ENCODE measurements at places on chromosomes 13 and 19.

GRCh38 chr13:73962284-73962683 lies 171.9 kb downstream of the KLF12 start:
- DNase-seq = no peak

DNA sequence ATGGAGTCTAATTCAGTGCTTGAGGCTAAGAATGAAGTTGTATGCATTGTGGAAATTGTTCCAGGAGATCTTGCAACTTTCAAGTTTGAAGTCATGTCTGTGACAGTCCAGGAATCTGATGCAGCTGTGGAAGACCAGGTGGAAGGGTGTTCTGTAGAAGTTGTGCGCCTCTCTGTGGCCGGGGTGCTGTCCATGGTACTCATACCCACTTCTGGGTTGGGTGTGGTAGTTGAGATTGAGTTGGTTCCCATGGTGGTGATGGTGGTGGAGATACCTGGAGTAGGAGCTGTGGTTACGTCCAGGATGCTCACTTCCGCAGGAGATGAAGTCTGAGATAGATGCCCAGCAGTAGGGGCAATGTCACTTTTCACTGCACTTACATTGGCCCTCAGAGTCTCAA lies 44.3 kb downstream of the MUC16 start:
- DNase-seq = no peak

- DNase-seq = peak; percentile 53
These were observed 486 bp downstream of the ZNF808 start for GRCh38 chr19:52527956-52528351.

- DNase-seq = peak; percentile 97
These were observed 11.8 kb downstream of the LRRC4B start for GRCh38 chr19:50556282-50557008.

GRCh38 chr19:2446381-2446780 lies 10.4 kb downstream of the LMNB2 start:
- no peak for DNase-seq

DNA sequence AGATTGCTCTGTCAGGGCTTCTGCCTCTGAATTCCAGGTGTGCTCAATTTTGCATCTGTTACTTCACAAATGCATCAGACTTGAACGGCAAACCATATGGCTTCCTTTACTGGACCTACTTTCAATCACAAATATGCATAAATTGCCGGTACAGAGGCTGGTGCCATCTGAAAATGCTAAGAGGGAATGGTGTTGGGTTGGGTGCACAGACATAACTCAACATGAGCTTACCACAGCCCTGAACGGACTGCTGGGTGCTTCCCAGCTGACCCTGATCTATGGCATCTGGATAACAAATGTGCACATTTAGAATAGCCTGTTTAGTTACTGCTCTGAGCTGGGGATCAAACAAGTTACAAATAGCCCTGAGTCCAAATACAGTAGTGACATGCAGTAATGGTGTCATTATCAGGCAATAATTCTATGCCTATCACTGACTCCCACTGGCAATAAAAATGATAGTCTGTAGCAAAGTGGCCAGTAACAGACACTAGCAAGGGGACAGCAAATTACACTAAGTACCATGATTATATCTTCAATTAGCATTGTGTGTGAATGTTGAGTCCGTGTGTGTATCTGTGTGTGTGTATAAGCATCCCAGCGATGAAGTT lies 927.3 kb downstream of the DIAPH3 start:
- no peak for DNase-seq

- DNase-seq = no peak
These were observed 266.7 kb downstream of the FOXO1 start for GRCh38 chr13:40399756-40400155.

DNA sequence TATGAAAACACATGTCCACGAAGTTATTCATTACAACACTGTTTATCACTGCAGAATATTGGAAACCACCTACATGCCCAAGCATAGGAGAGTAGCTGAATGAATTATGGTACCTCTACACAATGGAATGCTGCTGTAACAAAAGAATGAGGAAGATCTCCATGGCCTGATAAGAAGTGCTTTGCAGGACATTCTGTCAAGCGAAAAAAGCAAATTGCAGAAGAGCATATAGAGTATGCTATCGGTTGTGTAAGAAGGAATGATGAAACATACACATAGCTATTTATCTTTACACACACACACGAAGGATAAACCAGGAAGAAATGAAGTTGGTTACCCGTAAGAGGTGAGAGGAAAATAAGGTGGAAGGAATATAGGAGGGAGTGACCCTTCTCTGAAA lies 37.5 kb upstream of the CEACAM20 start:
- no peak for DNase-seq

DNA sequence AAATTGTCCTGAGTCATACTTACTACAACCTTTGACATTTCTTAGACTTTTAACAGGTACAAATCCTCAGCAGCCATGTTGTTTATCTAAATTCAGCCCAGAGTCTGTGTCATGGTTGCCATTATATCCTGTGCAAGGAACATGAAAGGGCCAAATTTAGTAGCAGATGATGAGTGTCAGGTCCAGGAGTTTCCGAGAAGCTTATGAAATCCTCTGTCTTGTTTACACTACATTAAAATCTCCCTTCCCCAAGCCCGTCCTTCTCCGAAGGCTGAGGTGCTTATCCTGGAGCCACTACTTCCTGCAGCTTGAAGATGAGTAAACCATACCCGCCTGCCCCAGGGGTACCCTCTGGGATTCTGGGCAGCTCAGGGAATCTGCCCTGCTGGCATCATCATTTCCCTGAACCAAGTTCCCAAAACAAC lies 102.6 kb upstream of the SERP2 start:
- no peak for DNase-seq
